Activated T-helper 1 cell treated with anti-CD3 and anti-CD28 coated beads, Interleukin-12 subunit alpha, Interleukin-12 subunit beta, Interleukin-2, Interleukin-4 antibody, amounts not matched to agents 30 ng/mL and 10 ng/mL and 1 ng/mL, durations not matched to agents 14 hours and 24 hours and 36 hours (primary cell): ENCODE measurements at places on chromosomes 3 and 15.
A peak's percentile ranks its signal among the peaks of the same experiment; 100 is the strongest.

DNA sequence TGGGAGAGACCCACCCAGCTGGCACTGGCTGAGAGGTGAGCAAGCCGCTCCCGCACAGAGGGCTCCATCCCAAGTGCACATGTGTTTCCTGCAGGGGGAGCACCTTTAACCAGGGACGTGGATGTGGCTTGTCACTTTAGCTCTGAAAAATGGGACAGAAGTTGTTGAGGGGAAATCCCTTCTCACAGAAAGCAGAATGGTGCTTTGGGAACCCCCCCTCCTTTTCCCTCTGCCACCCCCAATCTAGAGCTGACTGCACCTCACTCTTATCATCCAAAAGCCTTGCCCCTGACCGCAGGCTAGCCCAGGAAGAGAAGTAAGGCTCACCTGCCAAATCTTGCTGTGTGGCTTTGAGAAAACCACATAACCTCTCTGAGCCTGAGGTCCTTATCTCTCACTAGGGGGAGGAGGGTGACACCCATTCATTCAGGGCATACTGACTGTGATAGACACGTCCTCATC is 77.9 kb downstream of the RPN1 start:
- H3K36me3 ChIP-seq = no peaks in the 10 kb centered on the region
- no peak for DNase-seq
- no peak overlapping the region for H3K4me3 ChIP-seq
- H3K27ac ChIP-seq = peak overlapping the region; percentile 3
- peaks cover 31% of the 10 kb centered on the region for H3K27me3 ChIP-seq
- peaks cover 11% of the 10 kb centered on the region for H3K4me1 ChIP-seq

GRCh38 chr3:161744366-161744765 is 247.8 kb downstream of the OTOL1 start:
- no peaks in the 10 kb centered on the region for H3K36me3 ChIP-seq
- H3K27me3 ChIP-seq = no peaks in the 10 kb centered on the region
- no peak overlapping the region for H3K27ac ChIP-seq

GRCh38 chr15:57031082-57031481 is 112.6 kb downstream of the TCF12 start:
- no peaks in the 10 kb centered on the region for H3K36me3 ChIP-seq
- no peak for DNase-seq
- no peak overlapping the region for H3K27ac ChIP-seq

GRCh38 chr3:128050597-128050996 is 1.6 kb upstream of the SEC61A1 start:
- H3K27me3 ChIP-seq = peaks cover 11% of the 10 kb centered on the region
- H3K27ac ChIP-seq = no peak overlapping the region
- H3K4me3 ChIP-seq = no peak overlapping the region
- DNase-seq = no peak
- peaks cover 27% of the 10 kb centered on the region for H3K36me3 ChIP-seq

DNA sequence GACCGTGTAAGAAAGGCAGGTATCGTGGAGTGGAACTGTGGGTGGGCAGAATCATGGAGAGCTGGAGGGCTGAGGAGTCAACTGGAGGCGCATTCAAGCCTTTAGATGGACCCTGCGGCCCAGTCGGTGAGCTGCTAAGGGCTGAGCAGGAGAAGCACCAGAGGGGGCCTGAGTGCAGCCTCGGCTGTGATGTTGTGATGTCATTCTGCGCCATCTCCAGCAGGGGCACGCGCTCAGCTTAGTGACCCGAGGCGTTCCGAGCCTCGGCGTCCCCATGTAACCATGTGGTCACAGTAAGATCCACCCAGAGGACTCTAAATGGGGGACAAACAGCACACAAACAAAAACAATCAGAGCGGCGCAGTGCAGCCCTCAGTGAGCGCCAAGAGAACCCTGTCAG is 76.8 kb downstream of the VGLL4 start:
- H3K36me3 ChIP-seq = peaks cover 5% of the 10 kb centered on the region
- no peaks in the 10 kb centered on the region for H3K4me1 ChIP-seq
- H3K27me3 ChIP-seq = no peaks in the 10 kb centered on the region
- no peak overlapping the region for H3K27ac ChIP-seq

DNA sequence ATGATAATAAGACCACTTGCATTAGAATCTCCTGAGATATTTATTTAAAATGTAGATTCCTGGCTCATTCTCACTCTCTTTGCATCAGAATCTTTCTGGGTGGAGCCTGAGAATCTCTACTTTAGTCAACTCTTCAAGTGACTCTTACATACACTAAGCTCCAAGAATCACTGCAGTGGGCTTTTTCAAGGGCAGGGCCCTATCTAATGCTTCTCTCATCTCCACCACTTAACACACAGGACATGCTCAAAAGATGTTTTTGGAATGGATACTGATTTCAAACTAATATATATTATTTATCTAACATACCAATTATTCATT is 68.9 kb upstream of the GAP43 start:
- H3K36me3 ChIP-seq = no peaks in the 10 kb centered on the region
- no peak overlapping the region for H3K4me3 ChIP-seq
- H3K4me1 ChIP-seq = no peaks in the 10 kb centered on the region
- DNase-seq = no peak
- H3K27me3 ChIP-seq = peaks cover 4% of the 10 kb centered on the region

DNA sequence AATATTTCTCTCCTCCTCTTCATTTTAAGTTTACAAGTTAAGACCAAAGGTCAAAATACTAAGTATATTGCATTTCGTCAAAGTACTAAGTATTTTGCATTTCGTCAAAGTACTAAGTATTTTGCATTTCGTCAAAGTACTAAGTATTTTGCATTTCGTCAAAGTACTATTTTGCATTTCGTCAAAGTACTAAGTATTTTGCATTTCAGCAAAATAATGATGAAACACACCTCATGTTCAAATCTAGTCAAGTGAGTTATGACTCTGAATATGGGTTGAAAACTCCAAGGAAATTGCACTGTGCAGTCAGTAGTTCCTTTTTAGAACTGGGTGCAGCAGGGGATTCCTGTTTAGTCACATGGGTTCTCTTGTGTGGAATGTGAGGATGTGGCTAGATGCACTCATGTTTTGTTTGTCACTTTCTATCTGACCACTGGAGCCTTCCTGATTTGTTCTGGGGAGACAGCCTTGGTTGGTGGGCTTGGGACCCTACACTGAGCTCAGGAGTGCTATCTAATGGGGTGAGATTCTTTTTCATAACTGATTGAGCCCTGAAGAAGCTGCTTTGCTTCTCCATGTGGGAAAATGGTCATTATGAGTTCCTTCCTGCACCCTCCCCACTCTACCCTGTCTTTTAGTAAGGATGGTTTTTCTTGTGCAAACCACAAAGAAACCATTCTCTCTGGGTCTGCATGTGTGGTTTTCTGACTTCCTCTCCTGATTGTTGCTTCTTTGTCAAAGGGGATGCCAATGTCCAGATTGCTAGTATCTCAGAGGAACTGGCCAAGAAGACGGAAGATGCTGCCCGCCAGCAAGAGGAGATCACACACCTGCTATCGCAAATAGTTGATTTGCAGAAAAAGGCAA is 73.4 kb downstream of the CCK start:
- DNase-seq = no peak
- H3K27ac ChIP-seq = no peak overlapping the region
- peaks cover 33% of the 10 kb centered on the region for H3K4me1 ChIP-seq
- peak overlapping the region; percentile 22 for H3K4me3 ChIP-seq

DNA sequence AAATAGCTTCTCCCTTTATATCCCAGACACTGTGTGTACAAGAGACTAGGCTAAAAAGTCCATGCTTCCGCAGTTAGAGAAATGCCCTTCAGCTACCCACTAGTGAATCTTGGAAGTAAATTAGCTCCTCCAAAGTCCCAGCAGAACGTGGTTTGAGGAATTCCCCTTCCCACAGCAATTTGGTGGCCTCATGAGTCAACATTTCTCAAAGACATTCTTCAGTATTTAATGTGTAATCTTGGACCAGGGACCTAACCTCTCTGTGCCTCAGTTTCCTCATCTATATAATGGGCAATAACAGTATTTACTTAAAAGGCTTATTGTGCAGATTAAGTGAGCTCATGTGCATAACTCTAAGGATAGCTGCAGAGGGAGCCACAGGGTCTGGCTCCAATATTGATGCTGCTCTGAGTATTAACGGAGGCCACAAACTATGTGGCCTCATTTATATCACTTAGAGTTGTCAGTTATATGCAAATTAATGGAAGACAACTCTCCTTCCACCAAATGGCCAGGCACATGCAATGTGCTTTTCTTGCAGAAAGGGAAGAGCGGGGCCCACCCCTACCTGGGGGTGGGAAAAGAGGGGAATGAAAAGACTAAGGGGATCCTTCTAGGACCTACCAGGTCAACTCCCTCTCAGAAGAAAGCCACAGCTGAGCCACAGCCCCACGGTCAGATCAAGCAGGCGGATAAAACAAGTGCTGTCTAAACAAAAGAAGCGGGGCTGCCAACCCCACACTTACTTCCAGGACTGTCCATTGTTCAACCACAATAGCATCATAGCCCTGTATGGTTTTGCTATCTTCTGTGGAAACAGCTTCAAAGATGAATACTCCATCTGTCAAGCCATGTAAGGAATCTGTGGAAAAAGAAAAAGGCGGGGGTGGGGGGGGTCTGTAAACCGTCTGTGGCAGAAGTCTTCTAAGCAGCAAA is 92.4 kb downstream of the OXNAD1 start:
- H3K27ac ChIP-seq = peak overlapping the region; percentile 61
- no peaks in the 10 kb centered on the region for H3K27me3 ChIP-seq
- no peak overlapping the region for H3K4me3 ChIP-seq
- peaks cover 47% of the 10 kb centered on the region for H3K36me3 ChIP-seq
- peaks cover 34% of the 10 kb centered on the region for H3K4me1 ChIP-seq

DNA sequence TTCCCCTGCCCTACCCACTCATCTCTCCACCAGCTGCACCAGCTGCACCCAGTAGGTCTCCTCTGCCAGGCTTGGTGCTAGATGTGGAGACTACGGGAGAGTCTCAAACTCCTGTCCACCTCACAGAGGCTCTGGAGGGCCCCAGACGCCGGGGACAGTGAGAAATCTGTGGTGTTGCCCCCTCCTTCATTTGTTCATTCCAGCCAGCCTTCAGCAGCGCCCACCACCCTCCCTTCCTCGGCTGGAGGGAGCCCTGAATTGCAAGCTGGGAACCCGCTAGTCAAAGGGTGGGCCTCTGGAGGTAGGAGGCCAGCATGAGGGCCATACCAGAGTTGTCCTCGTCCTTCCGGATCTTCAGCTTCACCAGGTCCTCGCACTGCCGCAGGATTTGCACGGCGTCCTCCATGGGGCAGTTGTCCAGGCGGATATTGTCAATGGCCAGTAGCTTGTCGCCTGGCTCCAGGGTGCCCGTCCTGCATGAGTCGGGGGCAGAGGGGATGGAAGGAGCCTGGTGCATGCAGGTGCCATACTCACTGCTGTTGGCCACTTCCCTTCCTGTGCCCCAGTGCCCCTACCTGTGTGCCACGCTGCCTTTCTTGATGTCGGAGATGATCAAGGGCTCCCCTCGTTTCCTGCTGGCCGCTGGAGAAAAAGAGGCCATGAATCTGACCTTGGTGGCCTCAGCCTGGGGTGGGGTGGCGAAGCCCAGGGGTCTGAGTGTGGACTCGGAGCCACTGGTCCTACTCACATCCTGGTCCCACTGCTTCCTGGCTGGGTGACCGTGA is 29.1 kb downstream of the GRIP2 start:
- H3K4me1 ChIP-seq = no peaks in the 10 kb centered on the region
- H3K27ac ChIP-seq = no peak overlapping the region
- H3K36me3 ChIP-seq = no peaks in the 10 kb centered on the region
- no peak for DNase-seq

GRCh38 chr15:73650416-73651126 is 17.4 kb upstream of the NPTN start:
- peaks cover 9% of the 10 kb centered on the region for H3K27me3 ChIP-seq
- no peak for DNase-seq
- peaks cover 12% of the 10 kb centered on the region for H3K4me1 ChIP-seq
- no peaks in the 10 kb centered on the region for H3K36me3 ChIP-seq

- no peak for DNase-seq
- H3K36me3 ChIP-seq = no peaks in the 10 kb centered on the region
These were observed 27.3 kb downstream of the ENTPD3 start for GRCh38 chr3:40414270-40414669.

GRCh38 chr3:128274837-128275236 is 121.6 kb downstream of the EEFSEC start:
- no peaks in the 10 kb centered on the region for H3K4me1 ChIP-seq
- DNase-seq = no peak
- no peaks in the 10 kb centered on the region for H3K36me3 ChIP-seq

- H3K27me3 ChIP-seq = no peaks in the 10 kb centered on the region
- no peak overlapping the region for H3K27ac ChIP-seq
- H3K36me3 ChIP-seq = no peaks in the 10 kb centered on the region
- H3K4me1 ChIP-seq = no peaks in the 10 kb centered on the region
These were observed 177.5 kb downstream of the EPHA6 start for GRCh38 chr3:96991800-96992365.

DNA sequence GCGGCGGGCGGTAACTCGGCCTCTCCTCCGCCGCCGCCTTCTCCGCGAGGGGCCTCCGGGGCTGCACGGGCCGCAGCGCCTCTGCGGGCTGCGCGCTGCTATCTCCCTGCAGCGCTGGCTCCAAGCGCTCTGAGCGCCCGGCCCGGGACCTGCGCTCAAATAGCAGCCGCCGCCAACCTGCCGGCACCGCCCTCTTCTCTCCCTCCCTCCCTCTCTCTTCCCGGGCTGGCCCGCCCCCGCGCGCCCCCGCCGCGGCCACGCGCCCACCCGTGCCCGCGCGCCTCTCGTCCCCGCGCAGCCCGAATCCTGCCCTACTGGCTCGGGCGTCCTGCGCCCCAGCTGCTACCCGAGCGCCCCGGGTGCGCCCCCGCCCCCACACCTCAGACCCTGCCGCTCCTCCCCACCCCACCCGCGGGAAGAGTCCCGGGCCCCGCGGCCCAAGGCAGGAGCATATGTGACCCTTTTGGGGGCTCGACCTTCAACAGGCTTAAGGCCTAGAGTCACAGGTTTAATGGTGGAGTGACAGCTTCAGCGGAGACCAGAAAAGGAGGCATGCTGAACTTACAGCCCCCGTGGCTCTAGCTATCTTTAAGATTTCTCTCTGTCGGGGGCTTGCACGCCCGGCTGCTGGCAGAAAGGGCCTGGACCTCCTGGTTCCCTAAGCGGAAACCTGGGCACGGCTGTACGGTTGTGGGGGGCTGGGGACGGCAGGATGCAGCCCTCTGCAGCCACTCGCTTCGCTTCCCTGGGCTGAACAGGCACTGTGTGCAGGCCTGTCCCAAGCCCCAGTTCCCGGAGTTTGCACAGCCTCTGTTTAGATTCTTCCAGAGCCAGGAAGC is at the start of gene CACNA2D2:
CACNA2D2 (minus strand) TSS at position 131 of the 839 bp plus-strand sequence. CDS start 211 bp downstream, outside the sequence.
- peaks cover 56% of the 10 kb centered on the region for H3K27me3 ChIP-seq
- H3K4me3 ChIP-seq = peak within 1 kb of the TSS; percentile 65
- H3K36me3 ChIP-seq = no peaks in the 10 kb centered on the region
- peak; percentile 44 for DNase-seq
- no peaks in the 10 kb centered on the region for H3K4me1 ChIP-seq
- peak within 1 kb of the TSS; percentile 34 for H3K27ac ChIP-seq
